ENCODE measurements at places on chromosomes 6 and 20.

- no peak for DNase-seq
These were observed 102.7 kb downstream of the RIN2 start for GRCh38 chr20:19860737-19861136.

GRCh38 chr6:125853168-125853567 is 62.4 kb downstream of the NCOA7 start:
- DNase-seq, result no peak

GRCh38 chr20:6533351-6533750 is 234.1 kb upstream of the BMP2 start:
- no peak for DNase-seq

DNA sequence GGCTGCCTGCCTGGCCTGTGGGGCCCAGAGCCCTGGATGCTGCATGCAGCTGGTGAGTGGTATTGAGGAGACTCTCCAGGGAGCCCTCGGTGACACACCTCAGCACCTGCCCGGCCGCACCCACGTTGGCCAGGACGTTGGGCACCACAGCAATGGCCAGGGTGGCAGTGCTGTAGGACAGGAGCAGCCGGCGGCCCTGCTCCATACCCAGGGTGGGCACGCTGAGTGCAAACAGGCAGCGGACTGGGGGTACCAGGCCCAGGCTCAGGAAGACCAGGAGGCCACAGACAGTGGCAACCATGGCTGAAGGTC is 4.7 kb downstream of the OCSTAMP start:
- DNase-seq, result no peak

DNA sequence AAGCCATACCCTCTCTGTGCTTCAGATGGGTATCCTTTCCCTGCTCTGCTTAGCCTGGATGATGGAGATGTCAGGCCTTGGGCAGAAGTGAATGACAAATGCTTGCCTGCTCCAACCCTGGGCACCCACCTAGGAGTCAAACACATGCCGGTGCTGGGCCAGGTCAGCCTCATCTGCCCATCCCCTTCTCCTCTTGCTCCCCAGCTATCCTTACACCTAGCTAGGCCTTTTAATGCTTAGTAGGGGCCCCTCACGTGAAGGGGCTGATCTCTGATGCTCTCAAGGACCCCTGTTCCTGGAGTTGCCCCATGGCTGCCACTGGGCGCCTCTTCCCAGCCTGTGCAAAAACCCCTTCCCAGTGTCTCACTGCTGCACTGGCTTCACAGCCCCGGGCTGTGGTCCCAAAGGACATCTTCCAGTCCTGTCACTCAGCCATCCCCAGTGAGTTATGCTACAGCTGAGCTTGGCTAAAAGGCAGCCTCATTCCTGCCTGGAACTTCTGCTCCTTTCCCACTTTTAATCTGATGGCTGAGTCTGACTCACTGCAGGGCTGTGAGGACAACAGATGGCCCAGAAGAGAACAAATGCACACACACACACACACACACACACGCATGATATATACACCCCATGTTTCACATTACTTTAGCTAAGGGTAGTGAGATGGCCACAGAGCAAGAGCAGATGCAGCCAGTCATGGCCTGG is 12.8 kb upstream of the SDCBP2 start:
- no peak for DNase-seq

DNA sequence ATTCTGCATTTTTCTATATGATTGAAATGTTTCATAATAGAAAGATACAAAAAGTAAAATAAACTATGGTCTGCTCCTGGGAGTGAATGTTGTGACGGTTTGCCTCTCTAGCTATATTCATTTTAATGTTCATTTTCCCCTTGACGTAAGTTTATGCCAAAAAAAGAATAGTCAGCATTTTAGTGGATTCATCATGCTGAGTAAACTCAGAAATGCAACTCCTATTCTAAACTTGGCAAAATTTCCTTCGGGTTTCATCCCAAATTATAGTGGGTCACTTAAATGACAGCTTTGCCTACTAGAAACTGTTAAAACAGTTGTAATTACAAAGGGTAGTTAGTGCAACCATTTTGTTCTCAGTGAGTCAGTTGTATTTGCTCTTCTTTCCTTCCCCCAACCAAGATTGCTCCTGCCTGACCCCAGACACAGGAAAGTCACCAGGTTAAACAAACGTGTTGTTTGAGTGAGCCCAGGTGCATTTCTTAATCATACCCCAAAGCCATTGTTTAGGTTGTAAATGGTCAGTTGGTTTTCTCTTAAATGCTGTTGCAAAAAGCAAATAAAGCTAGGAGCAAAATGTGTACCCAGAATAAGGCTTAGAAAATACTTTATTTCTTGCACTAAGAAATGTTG is 482.3 kb upstream of the SOX4 start:
- no peak for DNase-seq

DNA sequence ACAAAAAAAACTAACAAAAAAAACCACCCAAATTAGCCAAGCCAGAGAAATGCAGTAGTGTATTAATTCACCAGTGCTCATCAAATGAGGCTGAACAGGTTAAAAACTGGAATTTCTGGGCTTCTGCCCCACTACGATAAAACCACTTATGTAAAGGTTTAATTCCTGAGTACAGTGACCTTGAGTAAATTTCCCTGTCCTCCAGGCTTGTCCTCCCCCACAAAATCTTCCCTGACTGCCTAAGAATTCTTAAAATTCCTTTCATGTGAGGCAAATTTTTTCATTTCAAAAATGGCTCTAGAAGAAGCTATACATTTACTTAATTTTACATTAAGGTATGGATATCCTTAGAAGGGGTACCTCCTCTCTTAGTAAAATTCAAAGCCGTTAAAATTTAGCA is 80.1 kb upstream of the ID4 start:
- DNase-seq, result no peak

DNA sequence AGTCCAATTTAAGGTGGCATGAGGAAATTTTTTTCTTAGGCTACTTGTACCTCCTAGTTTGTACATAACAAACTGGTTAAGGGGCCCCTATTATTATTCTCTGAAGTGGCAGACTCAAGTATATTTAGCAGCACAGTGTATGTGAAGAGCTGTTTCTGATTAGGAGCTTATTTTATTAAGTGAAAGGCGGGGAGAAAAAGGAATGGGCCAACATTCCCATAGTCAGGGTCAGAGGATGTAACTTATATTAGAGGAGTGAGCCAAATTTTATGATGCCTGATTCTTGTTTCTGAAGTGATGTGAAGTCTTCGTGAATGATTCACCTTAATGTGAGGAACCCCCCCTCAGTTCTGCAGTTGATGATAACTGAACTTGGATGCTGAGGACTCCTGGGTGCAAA is 2.8 kb downstream of the HECA start:
- no peak for DNase-seq

- DNase-seq, result no peak
These were observed 75.2 kb downstream of the SLC16A10 start for GRCh38 chr6:111162504-111162903.

- no peak for DNase-seq
These were observed 113.9 kb upstream of the SLC35B3 start for GRCh38 chr6:8549074-8549790.

GRCh38 chr6:108175176-108175591 is 9.4 kb downstream of the NR2E1 start:
- DNase-seq, result no peak

DNA sequence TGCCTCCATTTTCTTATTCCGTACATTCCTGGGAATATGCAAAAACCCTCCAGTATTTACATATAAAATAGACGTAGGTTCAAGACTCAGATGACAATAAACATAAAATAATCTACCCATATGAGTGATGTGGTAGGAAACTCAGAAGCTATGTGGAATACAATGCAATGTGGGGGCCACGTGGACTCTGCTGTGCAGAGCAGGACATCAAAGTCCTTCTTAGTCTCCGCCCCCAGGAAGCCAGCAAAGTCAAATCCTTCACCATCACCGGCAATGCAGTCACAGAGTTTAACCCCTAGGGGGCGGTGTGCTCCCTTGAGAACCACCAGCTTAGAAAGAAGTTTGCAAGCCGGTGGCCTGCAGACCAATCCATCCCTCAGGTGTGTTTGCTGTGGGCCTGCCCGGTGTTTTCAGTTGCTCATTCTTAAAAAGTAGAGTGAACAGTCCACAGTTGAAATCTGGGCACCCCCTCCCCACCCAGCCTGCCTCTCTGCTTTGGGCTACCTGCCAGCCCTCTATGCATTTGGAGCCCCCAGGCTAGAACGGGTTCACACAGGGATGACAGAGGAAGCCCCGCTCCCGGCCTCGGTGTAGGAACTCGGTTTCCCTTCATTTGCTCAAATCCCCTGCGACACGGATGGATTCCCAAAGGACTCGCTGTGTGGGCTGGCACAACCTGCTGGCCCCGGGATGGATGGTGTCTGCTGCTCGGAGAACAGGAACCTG is 59.9 kb downstream of the SULF2 start:
- DNase-seq, result peak; percentile 41

GRCh38 chr6:40545954-40546353 is 41.2 kb downstream of the LRFN2 start:
- DNase-seq, result no peak

GRCh38 chr6:78607189-78607588 is 260.2 kb upstream of the IRAK1BP1 start:
- DNase-seq, result no peak

- no peak for DNase-seq
These were observed 17.9 kb downstream of the PNRC1 start for GRCh38 chr6:89098461-89098860.

DNA sequence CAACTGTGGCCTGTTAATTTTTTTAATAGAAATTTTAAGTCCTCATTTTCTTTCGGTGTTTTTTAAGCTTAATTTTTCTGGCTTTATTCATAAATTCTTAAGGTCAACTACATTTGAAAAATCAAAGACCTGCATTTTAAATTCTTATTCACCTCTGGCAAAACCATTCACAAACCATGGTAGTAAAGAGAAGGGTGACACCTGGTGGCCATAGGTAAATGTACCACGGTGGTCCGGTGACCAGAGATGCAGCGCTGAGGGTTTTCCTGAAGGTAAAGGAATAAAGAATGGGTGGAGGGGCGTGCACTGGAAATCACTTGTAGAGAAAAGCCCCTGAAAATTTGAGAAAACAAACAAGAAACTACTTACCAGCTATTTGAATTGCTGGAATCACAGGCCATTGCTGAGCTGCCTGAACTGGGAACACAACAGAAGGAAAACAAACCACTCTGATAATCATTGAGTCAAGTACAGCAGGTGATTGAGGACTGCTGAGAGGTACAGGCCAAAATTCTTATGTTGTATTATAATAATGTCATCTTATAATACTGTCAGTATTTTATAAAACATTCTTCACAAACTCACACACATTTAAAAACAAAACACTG is 10.1 kb downstream of the HFE start:
- DNase-seq, result no peak

- no peak for DNase-seq
These were observed 113.8 kb downstream of the SYCP2 start for GRCh38 chr20:59819496-59820203.

DNA sequence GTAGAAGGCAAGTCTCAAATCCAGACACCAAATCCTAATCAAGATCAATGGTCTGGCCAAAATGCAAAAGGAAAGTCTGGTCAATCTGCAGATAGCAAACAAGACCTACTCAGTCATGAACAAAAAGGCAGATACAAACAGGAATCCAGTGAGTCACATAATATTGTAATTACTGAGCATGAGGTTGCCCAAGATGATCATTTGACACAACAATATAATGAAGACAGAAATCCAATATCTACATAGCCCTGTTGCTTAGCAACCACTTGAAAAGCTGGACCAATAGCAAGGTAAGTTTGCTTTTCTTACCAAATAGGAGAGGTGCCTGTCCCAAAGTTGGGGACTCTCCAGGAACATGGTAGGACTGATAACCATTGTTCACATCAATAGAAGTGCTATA is 2.0 kb downstream of the SEMG2 start:
- no peak for DNase-seq

DNA sequence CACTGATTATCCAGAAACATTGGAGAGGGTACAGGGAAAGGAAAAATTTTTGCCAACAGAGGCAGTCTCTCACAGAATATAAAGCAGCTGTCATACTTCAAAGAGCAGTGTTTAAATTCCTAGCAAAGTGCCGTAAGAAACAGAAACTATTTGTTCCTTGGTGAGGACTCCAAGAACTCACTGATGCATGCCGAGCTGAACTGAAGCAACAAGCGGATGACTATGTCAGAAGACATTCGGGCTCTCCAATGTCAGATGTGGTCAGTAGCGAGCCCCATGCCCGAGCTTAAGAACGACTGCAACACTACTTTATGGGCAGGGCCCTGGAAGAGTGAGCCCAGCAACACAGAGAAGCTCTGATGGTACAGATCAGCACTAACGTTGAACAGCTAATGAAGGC is 54.7 kb downstream of the OR2B6 start:
- DNase-seq, result no peak

GRCh38 chr20:13526551-13526950 is 112.2 kb downstream of the TASP1 start:
- no peak for DNase-seq

GRCh38 chr20:62160253-62160652 is 16.7 kb downstream of the SS18L1 start:
- DNase-seq, result no peak
